ENCODE measurements at places on chromosomes 3 and 15.

DNA sequence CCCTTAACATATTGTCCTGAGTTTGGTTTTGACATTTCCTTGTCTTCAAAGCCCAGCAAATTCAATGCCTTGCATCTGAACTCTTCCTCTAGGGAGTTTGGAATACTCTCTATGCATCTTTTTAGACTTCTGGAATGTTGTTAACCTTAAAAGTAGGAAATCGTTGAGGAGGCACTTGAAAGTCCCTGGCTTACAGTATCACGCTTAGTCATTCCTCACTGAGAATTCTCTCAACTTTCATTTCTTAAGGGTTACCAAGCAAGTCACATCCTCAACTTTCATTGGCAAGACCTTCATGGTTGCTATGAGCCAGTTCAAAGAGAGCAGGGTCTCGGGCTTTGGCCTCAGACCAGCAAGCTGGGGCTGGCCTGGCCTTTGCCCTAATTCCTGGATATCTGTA lies 89.9 kb downstream of the ASB7 start:
- no peak for DNase-seq

DNA sequence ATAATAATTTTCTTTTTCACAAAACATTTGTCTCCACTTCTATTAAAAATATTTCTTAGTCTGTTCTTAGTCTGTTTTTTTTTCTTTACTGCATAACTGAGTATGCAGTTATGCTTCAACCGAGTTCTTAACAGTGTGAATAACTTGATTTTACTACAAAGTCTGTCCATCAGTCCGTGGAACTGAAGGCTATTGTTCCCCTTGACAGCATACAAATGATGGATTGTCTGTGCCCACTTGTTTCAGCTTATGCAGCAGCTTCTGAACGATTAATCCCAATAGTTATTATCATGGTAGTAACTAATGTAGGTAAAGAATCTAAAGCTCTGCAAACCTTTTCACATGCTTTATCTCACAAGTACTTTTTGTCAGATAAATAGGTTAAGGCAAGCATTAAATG lies 150.7 kb downstream of the SSR3 start:
- no peak for DNase-seq

DNA sequence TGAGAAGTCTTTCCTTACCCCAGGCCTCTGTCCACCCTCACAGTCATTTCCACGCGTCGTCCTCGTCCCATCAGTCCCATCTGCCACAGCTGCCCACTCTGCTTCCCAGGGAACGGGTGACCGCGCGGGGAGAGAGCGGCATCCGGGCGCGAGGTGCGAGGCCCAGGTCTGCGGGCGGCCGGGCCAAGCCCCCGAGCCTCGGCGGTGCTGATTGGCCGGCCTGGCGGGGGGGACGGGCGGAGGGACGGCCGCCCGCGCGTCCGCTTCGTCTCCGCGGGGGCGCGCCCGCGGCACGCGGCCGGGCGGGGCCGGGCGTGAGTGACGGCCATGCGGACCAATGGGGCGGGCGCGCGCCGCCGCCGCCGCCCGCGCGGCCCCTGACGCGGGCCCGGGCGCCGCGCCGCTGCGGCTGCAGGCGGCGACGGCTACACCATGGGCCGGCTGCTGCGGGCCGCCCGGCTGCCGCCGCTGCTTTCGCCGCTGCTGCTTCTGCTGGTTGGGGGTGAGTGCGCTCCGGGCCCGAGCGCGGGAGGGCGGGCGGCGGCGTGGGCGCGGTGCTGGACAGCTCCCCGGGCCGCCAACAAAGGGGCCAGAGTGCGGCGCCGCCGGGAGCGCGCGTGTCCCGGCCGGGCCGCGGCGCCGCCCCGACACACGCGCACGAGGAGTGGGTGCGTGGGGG lies at the start of gene PODXL2:
Gene PODXL2, plus strand, starts transcription at position 398 of the 679 bp plus-strand sequence. Its CDS starts 35 bp downstream, at position 433.
- no peak for DNase-seq

DNA sequence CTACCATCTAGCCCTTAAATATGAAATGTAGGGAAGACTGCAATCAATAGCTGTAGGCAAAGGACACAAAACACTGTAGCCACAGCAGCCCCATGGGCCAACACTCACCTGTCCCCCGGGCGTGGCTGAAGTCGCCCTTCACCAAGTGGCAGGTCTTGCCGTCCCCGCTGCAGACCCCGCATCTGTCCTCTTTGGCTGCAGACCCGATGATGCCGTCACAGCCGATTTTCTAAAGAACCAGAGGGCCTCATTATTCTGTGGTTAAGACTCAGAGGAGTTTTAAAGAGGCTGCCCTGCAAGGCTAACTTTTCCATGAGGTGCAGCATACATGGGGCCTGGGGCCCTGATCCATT lies 245.6 kb downstream of the ADAMTS17 start:
- DNase-seq = no peak

GRCh38 chr3:188294823-188295487 lies 141.0 kb downstream of the LPP start:
- peak; percentile 38 for DNase-seq

Data from brain pericyte (primary cell).